ENCODE measurements at places on chromosomes 12 and 14.
A peak's percentile ranks its signal among the peaks of the same experiment; 100 is the strongest.

GRCh38 chr12:108629824-108630476 lies 3.7 kb downstream of the SELPLG start:
- H3K27ac ChIP-seq = peak overlapping the region; percentile 89
- H3K4me1 ChIP-seq = peaks cover 62% of the 10 kb centered on the region
- DNase-seq = peak; percentile 68
- no peaks in the 10 kb centered on the region for H3K27me3 ChIP-seq

DNA sequence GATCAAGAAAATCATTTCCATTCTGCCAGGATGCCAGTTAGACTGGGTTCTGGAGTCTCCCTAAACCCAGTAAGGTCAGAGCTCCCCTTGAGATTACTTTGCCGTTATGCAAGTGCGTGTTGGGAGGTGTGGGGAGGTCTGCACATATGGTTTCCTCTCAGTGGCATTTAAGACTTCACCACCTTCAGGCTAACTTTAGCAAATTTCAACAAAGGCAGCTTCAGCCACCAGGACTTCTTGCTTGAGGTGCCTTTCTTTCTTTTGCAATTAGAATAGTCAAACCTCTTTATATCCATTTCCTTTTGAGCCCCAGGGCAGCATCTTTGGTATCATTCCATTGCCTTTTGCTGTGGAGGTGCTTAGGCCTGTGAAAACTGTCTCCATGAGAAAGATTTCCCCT lies 117.2 kb upstream of the CCND2 start:
- H3K4me3 ChIP-seq = no peak overlapping the region
- no peak overlapping the region for H3K27ac ChIP-seq
- no peaks in the 10 kb centered on the region for H3K27me3 ChIP-seq
- H3K4me1 ChIP-seq = no peaks in the 10 kb centered on the region

DNA sequence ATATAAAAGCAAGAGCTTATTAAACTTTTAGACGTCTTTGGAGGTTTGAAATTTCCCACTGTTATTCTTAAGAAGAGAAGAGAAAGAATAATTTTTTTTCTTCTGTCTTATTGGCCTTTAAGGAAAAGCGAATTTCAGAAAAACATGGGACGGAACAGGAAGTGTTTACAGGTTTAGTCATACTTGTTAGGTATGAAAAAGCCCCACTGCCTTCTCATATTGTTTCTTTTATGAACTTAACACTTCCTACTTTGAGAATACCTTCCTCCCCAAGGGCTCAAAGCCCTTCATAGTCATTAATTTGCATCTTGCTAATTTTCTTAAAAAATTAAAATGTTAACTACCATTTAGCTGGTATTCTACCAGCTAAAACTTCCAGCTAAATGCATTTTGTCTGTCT lies 82.0 kb downstream of the ETV6 start:
- no peaks in the 10 kb centered on the region for H3K27me3 ChIP-seq
- no peak overlapping the region for H3K4me3 ChIP-seq
- no peaks in the 10 kb centered on the region for H3K36me3 ChIP-seq
- peaks cover 48% of the 10 kb centered on the region for H3K4me1 ChIP-seq

GRCh38 chr12:29187756-29188155 lies 38.7 kb downstream of the FAR2 start:
- no peak for DNase-seq
- no peak overlapping the region for H3K4me3 ChIP-seq
- no peaks in the 10 kb centered on the region for H3K4me1 ChIP-seq
- no peaks in the 10 kb centered on the region for H3K27me3 ChIP-seq

DNA sequence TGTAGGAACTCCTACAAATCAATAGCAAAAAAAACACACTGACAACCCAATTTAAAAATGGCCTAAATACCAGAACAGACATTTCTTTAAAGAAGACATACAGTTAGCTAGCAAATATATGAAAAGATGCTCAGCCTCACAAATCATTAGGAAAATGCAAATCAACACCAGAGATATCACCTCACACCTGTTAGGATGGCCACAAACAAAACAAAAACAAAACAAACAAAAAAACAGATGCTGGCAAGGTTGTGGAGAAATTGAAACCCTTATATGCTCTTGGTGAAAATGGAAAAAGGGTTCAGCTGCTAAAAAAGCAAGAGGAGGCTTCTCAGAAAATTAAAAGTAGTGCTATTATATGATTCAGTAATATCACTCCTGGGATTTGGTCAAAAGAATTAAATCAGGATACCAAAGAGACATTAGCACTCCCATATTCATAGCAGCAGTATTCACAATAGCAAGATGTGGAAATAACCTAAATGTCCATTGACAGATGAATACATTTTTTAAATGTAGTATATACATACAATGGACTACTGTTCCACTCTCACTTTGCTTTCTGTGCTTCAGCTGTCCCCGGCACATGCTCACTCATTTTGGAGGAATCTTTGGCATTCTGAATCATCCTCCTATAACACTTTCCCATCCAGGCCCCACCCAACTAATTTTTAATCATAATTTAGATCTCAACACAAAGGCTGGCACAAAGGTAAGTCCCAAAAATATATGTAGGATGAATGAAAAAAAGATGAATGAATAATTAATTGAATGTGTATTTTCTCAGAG lies 99.1 kb downstream of the SYT1 start:
- DNase-seq = no peak
- no peaks in the 10 kb centered on the region for H3K36me3 ChIP-seq
- H3K4me3 ChIP-seq = no peak overlapping the region
- H3K27ac ChIP-seq = no peak overlapping the region

- H3K4me1 ChIP-seq = no peaks in the 10 kb centered on the region
- no peak overlapping the region for H3K27ac ChIP-seq
- no peak for DNase-seq
- H3K27me3 ChIP-seq = no peaks in the 10 kb centered on the region
- no peak overlapping the region for H3K4me3 ChIP-seq
Measured at GRCh38 chr12:5083955-5084849, 40.5 kb downstream of the KCNA5 start.

- peak overlapping the region; percentile 92 for H3K27ac ChIP-seq
- H3K4me3 ChIP-seq = no peak overlapping the region
- H3K27me3 ChIP-seq = no peaks in the 10 kb centered on the region
- H3K36me3 ChIP-seq = peaks cover 11% of the 10 kb centered on the region
- H3K4me1 ChIP-seq = peaks cover 96% of the 10 kb centered on the region
- DNase-seq = no peak
Measured at GRCh38 chr12:122874081-122874480, 21.8 kb downstream of the VPS37B start.

DNA sequence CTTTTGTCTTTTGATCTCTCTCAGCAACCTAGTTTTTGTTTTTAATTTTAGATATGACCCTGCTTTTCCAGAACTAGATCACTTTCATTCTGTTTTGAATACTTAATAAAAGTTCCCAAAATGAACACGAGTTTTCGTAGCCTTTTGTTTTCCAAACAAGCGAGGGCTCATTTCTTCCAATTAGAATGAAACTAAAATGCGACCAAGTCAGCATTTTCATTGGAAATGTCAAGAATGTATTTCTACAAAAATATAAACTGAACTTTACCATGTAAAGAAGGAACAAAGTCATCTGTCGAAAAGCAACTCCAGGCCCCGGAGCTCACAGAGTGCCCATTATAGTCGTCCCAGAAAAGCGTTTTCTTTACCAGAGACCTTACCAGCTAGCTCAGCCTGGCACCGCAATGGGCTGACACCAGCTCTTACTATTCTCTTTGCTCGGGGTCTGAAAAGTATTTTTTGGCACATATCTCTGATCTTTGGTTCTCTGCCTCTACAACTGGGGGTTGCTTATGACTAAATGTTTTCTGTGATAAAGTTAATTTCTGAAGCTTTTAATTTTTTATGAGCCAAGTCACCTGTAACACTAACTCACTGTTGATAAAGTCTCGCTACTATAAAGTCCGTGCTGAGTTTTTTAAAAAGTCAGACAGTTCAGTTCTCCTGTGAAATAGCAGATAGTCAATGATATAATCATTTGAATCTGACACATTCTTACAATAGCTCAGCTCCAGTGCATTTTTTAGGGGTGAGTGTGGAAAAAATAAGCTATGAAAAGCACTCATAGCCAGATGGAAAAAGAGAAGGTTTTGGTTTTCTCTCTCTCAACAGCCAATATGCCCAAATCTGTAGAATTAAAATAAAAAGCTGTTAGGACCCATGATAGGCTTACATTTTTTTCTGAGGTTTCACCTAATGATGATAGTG lies 43.4 kb downstream of the SAMD4A start:
- no peak for DNase-seq
- H3K27ac ChIP-seq = no peak overlapping the region
- H3K36me3 ChIP-seq = no peaks in the 10 kb centered on the region
